Suppressor macrophage treated with lipopolysaccharide for 1 hour (primary cell): ENCODE measurements at places on chromosomes 1 and 21.

- DNase-seq: no peak
These were observed 93.0 kb downstream of the ATP1A1 start for GRCh38 chr1:116465845-116466685.

- DNase-seq: no peak
These were observed 24.8 kb downstream of the FAM78B start for GRCh38 chr1:166141969-166142368.

- DNase-seq: no peak
These were observed 61.5 kb downstream of the MAB21L3 start for GRCh38 chr1:116172666-116173065.

DNA sequence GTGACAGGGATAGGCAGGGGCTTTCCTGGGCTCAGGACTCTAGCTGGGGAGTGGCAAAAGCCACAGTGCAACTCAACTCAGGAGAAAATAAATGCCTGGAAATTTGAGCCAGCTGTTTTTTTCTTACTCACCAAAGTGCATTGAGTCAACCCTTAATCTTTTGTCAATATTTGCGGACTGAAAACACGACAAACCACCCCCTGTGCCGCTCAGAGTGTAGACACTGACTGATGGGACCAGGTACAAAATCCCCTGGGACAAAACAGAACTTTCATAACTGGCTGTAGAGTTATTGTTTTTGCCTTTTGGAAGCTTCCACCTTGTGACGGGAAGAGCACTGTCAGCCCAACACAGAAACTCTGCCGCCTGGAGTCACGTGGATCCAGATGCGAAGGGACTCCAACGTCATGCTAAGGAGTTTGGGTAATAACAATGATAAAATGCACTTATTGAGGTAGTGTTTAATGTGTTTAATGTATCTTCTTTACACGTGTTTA lies 164.6 kb downstream of the PLPP3 start:
- DNase-seq: no peak

DNA sequence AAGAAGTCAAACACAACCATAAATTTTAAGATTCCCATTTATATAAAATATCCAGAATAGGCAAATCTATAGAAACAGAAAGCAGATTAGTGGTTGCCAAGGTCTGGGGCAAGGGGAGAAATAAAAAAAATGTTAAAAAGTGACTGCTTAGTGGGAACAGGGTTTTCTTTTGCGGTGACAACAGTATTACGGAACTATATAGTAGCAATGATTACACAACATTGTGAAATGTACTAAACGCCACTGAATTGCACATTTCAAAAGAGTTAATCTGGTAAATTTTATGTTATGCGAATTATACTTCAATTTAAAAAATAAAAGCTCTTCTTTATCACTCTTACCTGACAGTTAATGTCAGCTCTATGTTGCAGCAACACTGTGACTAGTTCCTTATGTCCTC lies 105.2 kb downstream of the ACBD6 start:
- DNase-seq: peak; percentile 90

DNA sequence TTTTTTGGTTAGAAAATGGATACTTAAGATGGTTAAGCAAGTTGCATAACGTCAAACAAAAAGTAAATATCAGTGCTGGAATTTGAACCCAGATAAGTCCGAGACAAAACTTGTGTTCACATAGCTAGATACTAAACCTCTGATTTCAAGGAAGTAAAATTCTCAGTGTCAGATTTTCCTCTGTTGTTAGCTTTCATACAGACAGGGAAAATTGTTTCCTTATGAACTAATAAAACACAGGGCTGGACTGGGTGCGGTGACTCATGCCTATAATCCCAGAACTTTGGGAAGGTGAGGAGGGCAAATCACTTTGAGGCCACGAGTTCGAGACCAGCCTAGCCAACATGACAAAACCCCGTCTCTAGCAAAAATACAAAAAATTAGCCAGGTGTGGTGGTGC lies 51.3 kb downstream of the PCNX2 start:
- DNase-seq: no peak

DNA sequence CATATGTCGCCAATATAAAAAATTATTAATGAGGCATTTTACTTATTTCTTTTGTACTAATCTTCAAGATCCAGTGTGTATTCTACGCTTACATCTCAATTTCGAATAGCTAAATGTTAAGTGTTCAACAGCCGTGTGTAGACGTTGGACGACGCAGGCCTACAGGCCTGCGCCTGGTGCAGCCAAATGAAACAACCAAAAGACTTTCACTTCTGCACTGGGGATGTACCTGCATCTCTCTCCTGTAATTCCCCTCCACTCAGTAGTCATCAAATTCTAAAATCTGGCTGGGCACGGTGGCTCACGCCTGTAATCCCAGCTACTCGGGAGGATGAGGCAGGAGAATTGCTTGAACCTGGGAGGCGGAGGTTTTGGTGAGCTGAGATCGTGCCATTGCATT lies 76.8 kb upstream of the HNRNPU start:
- DNase-seq: no peak

DNA sequence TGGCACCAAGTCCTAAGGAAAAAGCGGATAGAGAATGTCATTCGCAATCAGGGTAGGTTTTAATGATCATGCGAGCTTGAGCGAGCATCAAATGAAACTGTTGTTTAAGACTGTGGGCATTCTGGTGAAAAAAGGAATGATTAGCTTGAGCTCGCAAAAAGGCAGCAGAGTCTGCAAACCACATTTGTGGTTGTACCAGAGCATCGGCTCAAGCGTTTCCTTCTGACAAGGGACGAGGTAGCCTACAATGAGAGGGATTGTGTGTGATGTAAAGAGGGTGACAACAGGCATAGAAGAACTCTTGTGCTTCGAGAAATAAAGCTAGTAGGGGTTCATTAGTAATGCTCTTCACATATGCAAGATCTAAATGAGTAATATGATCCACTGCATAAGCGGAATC lies 11.1 kb upstream of the CD48 start:
- DNase-seq: peak; percentile 44
